ENCODE measurements at places on chromosomes 7 and 10.

DNA sequence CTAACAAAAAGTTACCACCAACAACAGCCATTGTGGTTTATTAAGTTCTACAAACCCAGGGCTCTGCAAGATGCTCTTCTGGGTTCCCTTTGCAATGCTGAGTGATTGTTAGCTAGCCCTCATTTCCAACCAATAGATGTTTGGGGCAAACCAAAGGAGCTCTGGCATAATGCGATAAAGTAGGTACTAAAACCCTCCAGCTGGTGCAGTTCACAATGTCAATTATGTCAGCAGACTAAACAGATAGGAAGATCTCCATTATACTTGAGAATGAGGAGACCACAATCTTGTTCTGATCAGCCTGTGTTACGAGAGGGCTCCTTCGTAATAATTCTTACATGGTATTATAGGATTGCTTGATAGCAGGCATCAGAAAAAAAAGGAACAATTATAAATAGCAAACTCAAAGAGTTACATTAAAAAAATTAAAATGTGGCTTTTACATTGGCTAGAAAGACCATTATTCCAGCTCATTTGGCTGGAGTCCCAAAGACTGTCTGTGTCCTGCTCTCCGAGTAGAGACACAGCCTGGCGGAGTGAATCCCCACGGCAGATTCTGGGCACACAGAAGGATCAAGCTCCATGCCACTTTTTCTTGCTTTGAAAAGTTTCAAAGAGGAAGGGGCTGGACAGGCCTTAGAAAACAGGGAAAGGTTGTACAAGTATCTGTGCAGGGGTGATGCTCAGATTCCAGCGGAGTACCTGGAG, 93.8 kb downstream of the ZRANB1 start:
- DNase-seq, result no peak

GRCh38 chr10:3445648-3446047, 273.1 kb upstream of the PITRM1 start:
- DNase-seq, result no peak

GRCh38 chr7:117010375-117011133, 57.3 kb downstream of the ST7 start:
- DNase-seq, result no peak

- DNase-seq, result no peak
Observed at GRCh38 chr7:36368496-36368895, 21.2 kb upstream of the ANLN start.

DNA sequence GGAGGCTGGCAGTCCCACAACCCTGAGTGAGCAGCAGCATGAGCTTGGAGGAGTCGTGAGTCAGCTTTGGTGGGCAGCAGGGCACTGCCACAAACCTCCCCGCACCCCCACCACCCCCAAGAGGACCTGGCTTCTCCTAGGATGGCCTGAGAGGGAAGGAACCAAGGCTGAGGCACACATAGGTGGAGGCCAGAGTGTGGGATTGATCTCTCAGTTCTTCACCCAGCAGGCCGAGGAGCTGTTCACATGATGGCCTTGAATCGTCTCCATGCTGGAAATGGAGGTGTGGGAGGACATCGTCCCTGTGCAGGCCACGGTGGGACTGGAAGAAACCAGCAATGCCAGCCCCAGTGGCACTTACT, 17.4 kb upstream of the GDF10 start:
- DNase-seq, result no peak

GRCh38 chr10:131396121-131397050, 84.9 kb upstream of the TCERG1L start:
- no peak for DNase-seq

DNA sequence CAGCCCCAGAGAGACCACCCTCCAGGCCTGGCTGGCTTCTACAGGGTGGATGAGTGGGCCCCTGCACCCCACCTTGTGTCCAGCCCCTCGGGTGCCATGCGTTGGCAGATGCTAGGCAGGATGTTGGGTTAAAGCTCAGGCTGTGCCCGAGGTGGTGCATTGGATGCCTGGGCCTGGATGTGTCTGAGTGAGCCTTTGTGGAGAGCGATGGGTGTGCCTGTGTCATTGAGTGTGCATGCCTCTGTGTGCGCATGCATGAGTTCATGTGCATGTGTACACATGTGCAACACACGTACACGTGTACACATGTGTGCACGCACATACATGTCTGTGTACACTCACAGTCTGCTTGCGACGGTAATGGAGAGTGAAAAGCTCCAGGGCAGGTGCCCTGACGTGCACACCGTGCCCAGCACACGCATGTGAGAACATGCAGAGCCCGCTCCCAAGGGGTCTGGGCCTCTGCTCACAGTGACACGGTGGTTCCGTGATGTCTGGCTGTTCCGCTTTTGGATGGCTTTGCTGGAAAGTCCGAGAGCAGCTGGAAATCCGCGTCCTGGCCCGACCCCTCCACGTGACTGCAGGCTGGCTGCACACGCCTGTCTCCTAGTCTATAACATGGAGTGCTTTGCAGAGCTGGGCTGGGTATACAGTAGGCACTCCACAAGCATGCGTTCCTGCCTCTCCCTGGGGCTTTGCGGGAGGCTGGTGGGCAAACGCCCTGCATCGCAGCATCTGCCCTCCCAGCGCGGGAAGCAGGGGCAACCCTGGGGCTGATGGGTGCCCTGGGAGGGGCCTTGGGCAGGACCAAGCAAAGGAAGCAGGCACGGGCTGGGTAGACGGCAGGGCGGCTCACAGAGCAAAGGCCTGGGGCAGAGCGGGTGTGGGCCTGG, 36.9 kb downstream of the ELFN1 start:
- DNase-seq, result no peak

DNA sequence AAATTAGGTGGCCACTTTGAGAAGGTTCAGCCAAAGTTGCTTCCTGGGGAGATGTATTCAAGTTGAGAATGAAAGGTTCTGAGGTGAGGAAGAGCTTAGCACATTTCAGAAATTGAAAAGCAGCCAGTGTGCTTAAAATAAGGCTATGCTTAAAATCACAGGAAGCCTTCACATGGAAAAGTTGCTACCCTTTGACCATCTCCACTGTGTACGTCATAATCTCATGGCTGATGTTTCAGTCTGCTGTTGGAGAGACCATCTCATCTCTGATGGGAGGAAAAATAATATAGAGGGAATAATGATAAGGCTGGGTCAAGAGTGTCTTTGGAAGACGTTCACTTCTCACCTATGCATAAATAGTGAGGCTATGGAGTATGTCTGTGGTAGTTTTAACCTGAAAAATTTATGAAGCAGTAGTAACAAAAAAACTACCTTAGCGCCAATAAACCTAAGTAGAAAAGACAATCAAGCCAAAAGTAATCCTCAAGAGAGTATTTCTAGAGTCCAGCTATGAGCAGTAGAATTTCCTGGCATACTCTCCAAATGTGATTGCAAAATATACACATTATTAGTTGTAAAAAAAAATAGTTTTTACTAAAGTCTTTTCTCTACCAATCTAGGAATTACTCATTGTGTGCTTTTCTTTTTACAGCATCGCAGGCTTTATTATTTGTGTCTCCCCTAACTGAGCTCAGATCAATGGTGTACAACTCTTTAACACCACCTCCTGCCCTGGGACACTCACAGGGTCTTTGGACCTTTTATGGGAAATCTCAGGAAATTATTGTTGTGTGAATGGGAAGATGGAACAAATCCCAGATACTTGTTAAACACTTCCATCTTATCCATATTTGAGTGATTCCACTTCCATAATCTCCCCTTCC, 435.2 kb upstream of the LRGUK start:
- DNase-seq, result no peak

DNA sequence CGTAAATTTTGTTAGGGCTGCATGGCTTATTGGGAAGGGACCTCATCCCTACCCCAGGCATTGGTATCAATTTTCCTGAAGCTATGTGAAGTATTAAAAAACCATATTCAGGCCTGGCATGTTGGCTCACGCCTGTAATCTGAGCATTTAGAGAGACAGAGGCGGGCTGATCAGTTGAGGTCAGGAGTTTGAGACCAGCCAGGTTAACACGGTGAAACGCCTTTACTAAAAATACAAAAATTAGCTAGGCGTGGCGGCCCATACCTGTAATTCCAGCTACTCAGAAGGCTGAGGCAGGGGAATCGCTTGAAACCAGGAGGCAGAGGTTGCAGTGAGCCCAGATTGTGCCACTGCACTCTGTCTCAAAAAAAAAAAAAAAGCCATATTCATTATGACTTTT, 7.1 kb downstream of the TASOR2 start:
- no peak for DNase-seq

- DNase-seq, result no peak
Observed at GRCh38 chr10:126833542-126833941, 71.7 kb upstream of the DOCK1 start.
